ENCODE measurements at places on chromosomes 13 and 19. TPM values are rescaled to one million over a fixed set of nuclear protein-coding genes. Genes with fewer than 3 reads are reported as not detected.

The ZNF468 gene
- 11.3 TPM for total RNA-seq

The OR7A5 gene
- not detected for total RNA-seq

The FFAR1 gene
- total RNA-seq: not detected

The DIRAS1 gene
- total RNA-seq: under 0.01 TPM

The FUT2 gene
- not detected for total RNA-seq

The RCBTB1 gene
- 22.0 TPM for total RNA-seq

The DZIP1 gene
- total RNA-seq: 0.97 TPM

The CBARP gene
- 0.81 TPM for total RNA-seq

The C13orf46 gene
- total RNA-seq: 0.16 TPM

The ADGRL1 gene
- total RNA-seq: 0.65 TPM

The IRS2 gene
- total RNA-seq: 0.88 TPM

The TRAPPC5 gene
- total RNA-seq: 52.0 TPM

The ACER1 gene
- not detected for total RNA-seq

The CEACAM8 gene
- total RNA-seq: not detected

The KLK11 gene
- not detected for total RNA-seq

The POU4F1 gene
- under 0.01 TPM for total RNA-seq

The KLK3 gene
- total RNA-seq: not detected

The SPRED3 gene
- total RNA-seq: 1.8 TPM

The FAM83E gene
- 0.94 TPM for total RNA-seq

The KLHL1 gene
- total RNA-seq: not detected

The MYH14 gene
- not detected for total RNA-seq

The DPF1 gene
- 0.31 TPM for total RNA-seq

The ASF1B gene
- total RNA-seq: 18.3 TPM

The TPGS1 gene
- total RNA-seq: 34.5 TPM

The GPR183 gene
- under 0.01 TPM for total RNA-seq

The CDX2 gene
- total RNA-seq: not detected

The TSKS gene
- total RNA-seq: not detected

The SLC1A6 gene
- not detected for total RNA-seq

The RNF225 gene
- total RNA-seq: not detected

The PLVAP gene
- 11.8 TPM for total RNA-seq

The KLK5 gene
- not detected for total RNA-seq

The OR10H1 gene
- not detected for total RNA-seq

The MYPOP gene
- 0.49 TPM for total RNA-seq

The NTN5 gene
- total RNA-seq: 0.06 TPM

The SGCG gene
- 0.16 TPM for total RNA-seq

The NOVA2 gene
- 4.7 TPM for total RNA-seq

The GJA3 gene
- not detected for total RNA-seq

The GRIN2D gene
- total RNA-seq: 0.32 TPM

The UGGT2 gene
- total RNA-seq: 14.1 TPM

The ZNF681 gene
- 2.5 TPM for total RNA-seq

The KIRREL2 gene
- under 0.01 TPM for total RNA-seq

The TM9SF2 gene
- 89.4 TPM for total RNA-seq

The CYP2S1 gene
- 0.49 TPM for total RNA-seq

The STOML3 gene
- total RNA-seq: not detected

The FXYD3 gene
- total RNA-seq: not detected

The SERP2 gene
- total RNA-seq: not detected

The ZNF71 gene
- total RNA-seq: 25.5 TPM

The LRRC63 gene
- total RNA-seq: 0.13 TPM

The C19orf81 gene
- total RNA-seq: 1.1 TPM

The CBY2 gene
- total RNA-seq: not detected

The KDM4B gene
- 9.7 TPM for total RNA-seq

The MBD3L4 gene
- not detected for total RNA-seq

The PSG1 gene
- 0.06 TPM for total RNA-seq

The SARS2 gene
- total RNA-seq: 11.5 TPM

The PTGER1 gene
- total RNA-seq: 0.16 TPM

The TNPO2 gene
- 53.7 TPM for total RNA-seq

The LENG1 gene
- 6.4 TPM for total RNA-seq

The NRTN gene
- 0.25 TPM for total RNA-seq

All from bladder microvascular endothelial cell (primary cell).